ENCODE measurements at places on chromosomes 7 and 10. TPM values are rescaled to one million over a fixed set of nuclear protein-coding genes. Genes with fewer than 3 reads are reported as not detected.

GRCh38 chr7:94907811-94908322 lies 473 bp downstream of the PPP1R9A start:
- peak; percentile 83 for DNase-seq

DNA sequence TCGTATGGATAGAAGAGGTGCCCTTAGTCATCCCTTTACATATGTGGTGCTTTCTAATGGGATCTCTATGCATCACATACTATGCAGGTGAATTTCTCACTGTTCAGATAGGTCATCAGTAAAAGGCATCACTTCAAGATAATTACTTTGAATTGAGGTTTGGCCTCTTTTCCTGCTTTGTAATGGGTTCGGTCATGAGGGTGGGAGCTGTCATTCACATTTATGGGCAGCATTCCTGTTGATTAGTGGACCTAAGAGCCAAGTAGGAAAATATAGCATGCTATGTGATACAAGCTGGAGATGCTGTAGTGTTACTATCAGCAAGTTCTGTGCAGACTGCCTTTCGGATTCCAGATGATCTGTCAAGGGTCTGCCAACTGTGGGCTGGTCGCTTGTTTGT lies 156.3 kb downstream of the LCOR start:
- DNase-seq = no peak

- DNase-seq = no peak
Observed at GRCh38 chr10:34386921-34387320, 428.2 kb downstream of the PARD3 start.

GRCh38 chr7:12694817-12695216 lies 7.4 kb downstream of the ARL4A start:
- no peak for DNase-seq

GRCh38 chr7:1024331-1024841 lies 20.0 kb upstream of the GPR146 start:
- no peak for DNase-seq

- DNase-seq = no peak
Observed at GRCh38 chr10:122157451-122157850, 113.6 kb upstream of the BTBD16 start.

DNA sequence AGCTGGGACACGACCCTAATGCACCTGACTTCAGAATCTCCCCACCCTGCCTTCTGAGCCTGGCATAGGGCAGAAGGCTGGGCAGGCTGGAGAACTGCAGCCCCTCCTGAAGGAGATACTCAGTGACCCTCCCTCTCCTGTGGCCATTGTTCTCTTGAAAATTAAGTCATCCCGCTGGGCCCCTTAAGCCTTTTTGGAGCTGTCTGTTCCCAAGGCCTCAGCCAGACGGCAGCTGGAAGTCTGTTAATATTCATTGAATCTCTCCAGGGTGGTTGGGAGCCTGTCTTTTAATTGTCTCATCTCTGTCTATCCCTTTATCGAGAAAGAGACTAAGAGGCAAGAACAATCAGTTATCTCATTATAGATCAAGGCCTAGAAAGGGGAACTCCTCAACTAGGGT lies 118.1 kb upstream of the PCBD1 start:
- DNase-seq = no peak

DNA sequence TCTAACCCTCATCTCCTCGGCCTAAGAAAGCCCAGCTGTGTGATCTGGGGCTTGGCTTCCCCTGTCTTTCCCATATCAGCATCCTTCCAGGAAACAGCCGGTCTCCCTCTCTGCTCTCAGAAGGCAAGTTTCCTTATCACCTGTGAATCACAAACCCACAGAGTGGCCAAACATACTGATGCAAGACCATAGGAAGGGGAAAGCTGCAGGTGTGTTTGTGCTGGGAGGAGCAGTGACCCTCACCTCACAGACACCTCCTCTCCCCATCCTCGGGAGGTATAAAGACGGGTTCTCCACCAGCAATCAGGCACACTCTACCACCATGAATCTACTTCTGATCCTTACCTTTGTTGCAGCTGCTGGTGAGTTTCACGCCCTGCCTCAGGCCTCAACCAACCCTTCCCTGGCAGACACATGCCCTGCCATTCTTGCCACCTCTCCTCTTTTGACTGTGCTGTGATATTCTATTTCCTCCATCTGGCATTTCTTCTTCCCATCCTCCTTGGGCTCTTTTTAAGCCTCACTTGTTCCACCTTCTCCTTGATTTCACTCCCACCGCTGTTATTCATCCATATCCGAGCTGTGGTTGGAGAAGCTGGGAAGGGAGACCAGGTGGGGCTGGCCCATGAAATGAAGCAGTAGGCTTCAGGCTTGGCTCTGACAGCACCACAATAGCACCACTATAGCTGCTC lies at the start of gene PRSS2:
TSS of gene PRSS2 (plus strand) at position 310 of the 692 bp plus-strand sequence. CDS start at position 323, 13 bp downstream.
- peak; percentile 52 for DNase-seq

DNA sequence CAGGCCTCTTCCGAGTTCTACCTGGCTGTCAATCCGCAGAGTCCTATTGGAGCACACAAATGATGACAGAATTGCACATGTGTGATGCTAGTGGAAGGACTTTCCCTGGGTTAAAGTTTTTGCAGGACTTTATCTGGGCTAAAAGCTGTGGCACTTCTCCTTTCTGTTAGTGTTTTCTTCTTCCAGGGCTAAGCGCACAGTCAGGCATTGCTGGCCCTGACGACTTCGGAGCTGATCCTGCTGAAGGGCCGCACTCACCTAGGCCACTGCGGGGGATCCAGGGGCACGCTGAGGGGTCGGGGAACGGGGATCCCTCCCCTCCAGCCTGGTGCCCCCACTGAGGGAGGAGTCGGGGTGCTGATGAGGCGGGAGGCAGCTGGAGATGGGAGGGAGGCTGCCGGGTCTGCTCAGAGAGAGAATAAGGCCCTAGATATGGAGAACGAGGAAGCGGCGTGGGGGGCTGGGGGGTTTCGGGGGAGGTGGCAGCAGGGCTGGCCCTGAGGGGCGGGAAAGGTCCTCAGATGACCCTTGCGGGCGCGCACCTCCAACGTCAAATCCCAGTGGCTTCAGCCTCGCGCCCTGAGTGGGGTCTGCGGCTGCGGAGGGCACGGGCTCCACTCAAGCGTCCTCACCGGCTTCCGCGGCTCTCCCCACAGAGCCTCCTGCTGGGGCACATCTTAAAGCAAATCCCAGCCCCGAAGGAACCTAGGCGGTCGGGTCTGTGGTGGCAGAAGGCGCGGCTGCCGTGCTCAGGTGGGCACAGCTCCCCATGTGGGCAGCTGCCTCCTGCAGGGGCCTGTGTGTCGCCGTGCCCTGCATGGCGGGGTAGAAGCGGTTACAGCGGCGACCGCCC lies 30.9 kb downstream of the AGR3 start:
- DNase-seq = no peak

DNA sequence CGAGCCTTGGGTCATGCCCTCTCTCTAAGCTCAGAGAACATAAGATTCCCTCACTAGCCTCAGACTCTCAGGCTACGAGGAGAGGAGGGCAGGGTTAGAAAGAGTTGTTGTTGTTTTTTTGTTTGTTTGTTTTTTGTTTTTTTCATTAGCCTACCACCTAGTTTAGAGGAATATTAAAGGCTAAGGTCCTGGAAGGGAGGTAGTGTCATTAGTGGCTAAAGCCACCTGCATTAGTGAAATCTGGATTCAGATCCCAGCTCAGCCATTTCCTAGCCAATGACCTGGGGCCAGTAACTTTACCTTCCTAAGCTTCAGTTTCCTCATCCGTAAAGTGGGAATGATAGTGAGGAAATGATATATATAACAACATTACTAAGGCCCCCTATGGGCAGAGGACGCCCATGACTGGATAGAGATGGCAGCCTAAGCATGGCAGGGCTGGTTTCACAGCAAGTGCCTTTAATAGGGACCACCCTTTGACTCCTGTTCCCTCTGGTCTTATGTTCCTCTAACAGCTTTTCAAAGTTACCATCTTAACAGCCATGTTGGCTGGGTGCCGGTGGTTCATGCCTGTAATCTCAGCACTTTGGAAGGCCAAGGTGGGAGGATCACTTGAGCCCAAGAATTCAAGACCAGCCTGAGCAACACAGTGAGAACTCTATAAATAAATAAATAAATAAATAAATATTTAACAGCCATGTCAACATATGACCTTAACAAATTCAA lies 5.1 kb downstream of the DDIT4 start:
- DNase-seq = no peak

DNA sequence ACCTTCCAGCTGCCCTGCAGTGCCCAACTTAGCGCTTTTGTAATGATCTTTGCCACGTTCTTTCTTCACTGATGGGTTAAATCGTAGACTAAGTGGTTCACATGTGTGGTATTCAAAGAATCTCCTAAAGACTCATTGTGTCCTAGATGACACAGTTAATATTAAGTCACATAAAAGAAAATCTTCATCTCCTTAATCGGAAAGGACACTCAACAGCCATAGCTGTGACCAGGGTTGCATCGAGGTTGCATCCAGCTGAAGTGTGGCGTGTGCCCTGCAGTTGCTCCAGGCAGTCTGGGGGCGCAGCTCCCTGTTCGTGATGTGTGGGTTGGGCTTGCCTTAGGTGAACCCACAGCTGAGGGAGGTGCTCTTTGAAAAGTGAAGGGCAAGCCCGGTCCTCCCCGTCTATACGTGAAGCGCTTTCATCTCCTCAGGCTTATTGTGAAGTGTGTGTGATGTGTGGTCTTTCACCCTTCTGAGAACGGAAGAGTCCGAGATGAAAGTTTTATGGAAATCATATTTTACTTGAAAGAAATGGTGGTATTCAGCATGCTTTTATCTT lies 122.7 kb downstream of the TRRAP start:
- no peak for DNase-seq

GRCh38 chr10:75070476-75070875 lies 41.0 kb upstream of the SAMD8 start:
- peak; percentile 24 for DNase-seq

DNA sequence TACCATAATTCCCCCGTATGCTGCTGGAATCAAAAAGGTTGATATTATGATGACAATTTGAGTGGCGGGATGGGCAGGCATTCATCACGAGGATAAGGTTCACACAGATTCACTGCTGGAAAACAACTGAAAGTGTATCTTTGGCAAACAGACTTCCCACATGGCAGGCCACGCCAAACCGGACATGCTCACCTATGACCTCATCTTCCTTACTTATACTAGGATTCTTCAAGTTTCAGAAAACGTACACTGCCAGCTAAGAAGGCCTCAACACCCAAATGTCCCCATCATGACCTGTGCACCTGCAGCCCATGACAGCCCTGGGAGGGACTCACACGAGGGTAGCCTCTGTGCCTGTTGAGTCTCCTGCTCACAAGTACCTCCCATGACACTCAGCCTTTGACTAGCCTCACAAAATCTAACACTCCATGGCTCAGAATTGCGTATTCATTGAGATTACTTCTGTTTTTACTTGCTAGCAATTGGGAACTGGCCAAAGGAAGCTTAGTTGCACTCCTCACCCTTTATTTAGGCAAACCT lies 259.0 kb upstream of the GHITM start:
- no peak for DNase-seq

DNA sequence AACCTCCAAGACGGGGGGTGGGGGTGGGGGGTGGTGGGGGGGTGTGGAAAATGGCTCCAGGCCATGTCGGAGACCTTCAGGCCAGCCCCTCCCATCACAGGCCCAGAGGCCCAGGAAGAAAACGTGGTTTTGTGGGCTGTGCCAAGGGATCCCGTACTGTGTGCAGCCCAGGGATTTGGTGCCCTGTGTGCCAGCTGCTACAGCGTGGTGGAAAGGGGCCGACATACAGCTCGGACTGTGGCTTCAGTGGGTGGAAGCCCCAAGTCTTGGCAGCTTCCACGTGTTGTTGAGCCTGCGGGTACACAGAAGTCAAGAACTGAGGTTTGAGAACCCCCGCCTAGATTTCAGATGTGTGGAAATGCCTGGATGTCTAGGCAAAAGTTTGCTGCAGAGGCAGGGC lies 259.7 kb downstream of the HGF start:
- no peak for DNase-seq

- no peak for DNase-seq
Observed at GRCh38 chr7:41756650-41757182, 53.8 kb upstream of the INHBA start.

GRCh38 chr7:156935250-156935649 lies 14.3 kb upstream of the NOM1 start:
- no peak for DNase-seq

GRCh38 chr10:54368984-54369383 lies 432.0 kb downstream of the PCDH15 start:
- DNase-seq = no peak

DNA sequence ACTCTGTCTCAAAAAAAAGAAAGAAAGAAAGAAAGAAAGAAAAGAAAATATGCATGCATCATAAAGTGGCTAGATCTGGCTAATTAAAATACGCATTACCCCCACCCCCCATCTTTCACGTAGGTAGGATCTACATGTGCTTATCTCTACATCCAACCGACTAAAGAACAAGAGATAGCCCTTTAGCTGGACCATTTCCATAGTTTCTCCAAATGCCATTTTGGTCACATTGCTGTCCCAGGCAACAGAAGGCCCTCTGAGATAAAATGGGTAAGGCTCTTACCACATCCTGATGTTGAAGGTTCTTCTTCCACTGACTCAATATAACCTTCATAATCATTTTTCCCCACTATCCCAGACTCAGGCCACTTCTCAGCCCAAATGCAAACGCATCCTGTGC lies 31.5 kb downstream of the PIK3AP1 start:
- DNase-seq = no peak

DNA sequence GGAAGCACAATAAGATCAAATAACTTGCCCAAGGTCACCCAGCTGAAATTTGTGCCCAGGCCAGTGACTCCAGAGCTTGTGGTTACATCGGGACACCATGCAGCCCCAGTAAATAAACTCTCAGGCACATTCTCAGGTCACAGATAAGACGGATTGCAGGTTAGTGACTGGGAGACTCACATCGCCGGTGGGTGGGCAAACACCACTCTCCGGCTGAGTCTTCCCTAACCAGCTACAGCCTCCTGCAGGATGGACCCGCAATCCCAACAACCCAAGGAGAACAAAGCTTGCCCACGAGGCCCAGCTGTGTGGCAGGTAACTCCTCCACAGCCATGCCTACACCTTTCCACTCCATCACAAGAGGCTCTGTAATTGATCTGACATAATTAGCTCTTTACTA lies 81.7 kb upstream of the EFCAB10 start:
- no peak for DNase-seq

DNA sequence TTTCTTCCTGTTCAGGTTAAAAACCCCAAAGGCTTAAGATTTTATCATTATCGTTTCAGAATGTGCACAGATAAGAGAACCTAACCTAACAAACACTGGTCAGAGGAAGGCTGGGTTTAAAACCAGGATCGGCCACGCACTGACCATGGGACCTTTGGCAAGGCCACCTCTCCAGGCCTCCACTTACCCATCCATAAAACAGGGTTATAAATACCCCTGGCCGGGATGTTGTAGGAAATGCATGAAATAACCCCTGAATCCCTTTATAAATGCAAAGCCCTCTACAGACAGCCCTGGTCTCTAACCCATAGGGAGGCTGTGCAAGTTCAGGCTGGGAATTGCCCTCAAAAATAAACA lies 418 bp downstream of the DEPP1 start:
- DNase-seq = no peak

GRCh38 chr10:127123626-127124025 lies 72.8 kb downstream of the INSYN2A start:
- no peak for DNase-seq

The VIPR2 gene
- total RNA-seq = 9.6 TPM

The STEAP1B gene
- total RNA-seq = 3.0 TPM

The MORN4 gene
- 5.6 TPM for total RNA-seq

The SPDYE1 gene
- not detected for total RNA-seq

The OR2A42 gene
- total RNA-seq = not detected

The TPK1 gene
- 4.3 TPM for total RNA-seq

The NT5C3A gene
- total RNA-seq = 59.9 TPM

The LEP gene
- total RNA-seq = not detected

The LIPN gene
- not detected for total RNA-seq

The PRTFDC1 gene
- 15.4 TPM for total RNA-seq

The SEMA3C gene
- 212 TPM for total RNA-seq

The MINDY4 gene
- total RNA-seq = 8.5 TPM

The GRM8 gene
- 0.41 TPM for total RNA-seq

The UFSP1 gene
- total RNA-seq = 2.7 TPM

The COL17A1 gene
- total RNA-seq = 130 TPM

All from tongue (tissue), 3 donors.